Endothelial cell (in vitro differentiated cells): ENCODE measurements at places on chromosomes 2 and 18. TPM values are rescaled to one million over a fixed set of nuclear protein-coding genes. Genes with fewer than 3 reads are reported as not detected.

DNA sequence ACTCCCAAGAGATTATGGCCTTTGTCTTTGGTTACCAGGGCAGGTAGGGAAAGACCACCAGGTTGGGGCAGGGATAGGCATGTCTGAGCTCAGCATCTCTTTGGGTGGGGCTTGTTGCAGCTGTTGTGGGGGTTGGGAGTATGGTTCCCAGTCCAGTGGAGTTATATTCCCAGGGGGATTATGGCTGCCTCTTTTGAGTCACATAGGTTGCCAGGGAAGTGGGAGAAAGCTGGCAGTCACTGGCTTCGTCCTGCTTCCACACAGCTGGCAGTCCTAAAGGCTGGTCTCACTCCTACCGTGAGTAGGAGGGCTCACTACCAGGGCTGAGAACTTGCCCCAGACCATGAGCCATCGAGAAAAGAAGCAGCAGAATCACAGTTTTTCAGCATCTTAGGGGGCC is 79.1 kb downstream of the LYPD6 start:
- DNase-seq: no peak
- no peaks in the 10 kb centered on the region for H3K4me1 ChIP-seq
- peaks cover 6% of the 10 kb centered on the region for H3K27me3 ChIP-seq
- H3K27ac ChIP-seq: no peak overlapping the region
- no peaks in the 10 kb centered on the region for H3K36me3 ChIP-seq

DNA sequence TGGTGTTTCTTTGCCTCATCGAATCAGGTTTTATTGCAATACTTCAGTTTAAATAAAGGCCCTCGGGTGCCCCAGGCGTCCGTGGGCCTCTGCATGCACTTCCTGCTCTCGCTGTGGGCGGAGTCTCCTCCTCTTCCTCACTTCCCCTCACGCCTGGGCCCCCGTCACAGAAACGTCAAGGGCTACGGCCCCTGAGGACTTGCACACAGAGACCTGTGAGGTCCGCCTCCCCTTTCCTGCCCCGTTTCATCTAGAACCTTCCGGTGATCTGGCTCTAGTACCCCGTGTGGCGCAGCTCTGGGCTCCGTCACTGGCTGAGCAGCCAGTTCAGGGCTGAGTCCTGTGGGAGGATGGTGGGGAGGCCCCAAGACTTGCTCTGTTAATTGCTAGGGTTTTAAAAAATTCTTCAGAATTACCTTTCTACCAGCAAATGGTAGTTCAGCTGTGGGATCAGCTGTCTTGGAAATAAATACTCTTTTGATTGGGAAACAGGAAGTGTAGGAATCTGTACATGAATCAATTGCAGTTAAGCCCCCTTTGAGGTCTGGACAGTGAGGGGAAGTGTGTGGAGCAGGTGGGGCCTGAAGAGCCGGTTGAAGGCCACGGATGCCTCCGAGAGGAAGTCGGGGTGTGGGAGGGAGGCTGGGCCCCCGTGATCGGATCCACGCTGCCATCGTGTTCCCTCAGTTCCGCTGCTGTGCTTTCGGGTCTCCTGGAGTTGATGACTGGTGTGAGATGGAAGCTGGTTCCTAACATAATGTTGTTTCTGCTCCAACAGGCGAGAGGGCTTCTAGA is 10.2 kb downstream of the NFATC1 start:
- peak overlapping the region; percentile 28 for H3K4me3 ChIP-seq
- H3K27ac ChIP-seq: peak overlapping the region; percentile 68
- peaks cover 16% of the 10 kb centered on the region for H3K27me3 ChIP-seq
- peaks cover 29% of the 10 kb centered on the region for H3K4me1 ChIP-seq
- no peak for DNase-seq
- peaks cover 4% of the 10 kb centered on the region for H3K36me3 ChIP-seq

- no peak overlapping the region for H3K4me3 ChIP-seq
- H3K4me1 ChIP-seq: no peaks in the 10 kb centered on the region
- no peak overlapping the region for H3K27ac ChIP-seq
- DNase-seq: no peak
These were observed 157.4 kb downstream of the SUCLG1 start for GRCh38 chr2:84301717-84302116.

TACR1 gene
- 1.0 TPM for total RNA-seq

GRCh38 chr2:232993231-232993821 is 19.7 kb downstream of the NGEF start:
- no peaks in the 10 kb centered on the region for H3K4me1 ChIP-seq
- H3K4me3 ChIP-seq: no peak overlapping the region
- H3K36me3 ChIP-seq: no peaks in the 10 kb centered on the region
